ENCODE measurements at places on chromosomes 6 and 20.

DNA sequence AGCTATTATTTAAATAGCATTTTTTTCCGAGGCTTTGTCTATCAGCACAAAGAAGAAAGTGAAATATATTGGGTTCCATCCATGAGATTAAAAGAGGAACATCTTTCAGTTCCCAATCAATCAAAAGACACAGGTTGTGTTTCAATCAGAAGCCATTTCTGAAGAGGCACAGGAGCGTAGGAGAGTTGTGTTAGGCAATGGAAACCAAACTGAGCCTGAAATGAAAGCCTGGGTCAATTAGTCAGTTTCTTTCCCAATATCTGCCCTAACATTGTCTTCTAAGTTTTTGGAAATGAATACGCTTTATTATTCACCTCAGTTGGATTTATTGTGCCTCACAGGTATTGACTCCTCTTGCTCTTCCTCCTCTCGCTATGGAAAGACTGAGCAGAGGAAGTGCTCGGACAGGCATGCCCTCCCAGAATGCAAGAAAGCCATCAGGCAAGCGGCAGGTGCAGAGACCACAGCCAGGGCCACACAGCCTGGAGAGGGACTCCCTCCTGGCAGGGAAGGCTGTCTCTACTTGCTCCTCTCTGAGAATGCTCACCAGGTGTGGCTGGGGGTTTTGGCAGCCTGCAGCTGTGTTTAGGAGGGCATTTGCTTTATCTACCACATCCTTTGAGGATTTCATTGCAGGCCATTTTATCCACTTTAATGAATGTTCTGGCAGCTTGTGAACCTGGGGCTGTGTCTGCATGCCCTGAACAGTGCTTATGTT, 100.8 kb upstream of the NEDD9 start:
- no peak for DNase-seq
- no peak overlapping the region for H3K27ac ChIP-seq
- no peaks in the 10 kb centered on the region for H3K4me1 ChIP-seq
- no peaks in the 10 kb centered on the region for H3K27me3 ChIP-seq
- H3K4me3 ChIP-seq: no peak overlapping the region
- no peaks in the 10 kb centered on the region for H3K36me3 ChIP-seq

- no peak for DNase-seq
- no peak overlapping the region for H3K4me3 ChIP-seq
- H3K27me3 ChIP-seq: no peaks in the 10 kb centered on the region
- no peaks in the 10 kb centered on the region for H3K4me1 ChIP-seq
- H3K27ac ChIP-seq: no peak overlapping the region
These were observed 236.5 kb downstream of the GMPR start for GRCh38 chr6:16474772-16475493.

DNA sequence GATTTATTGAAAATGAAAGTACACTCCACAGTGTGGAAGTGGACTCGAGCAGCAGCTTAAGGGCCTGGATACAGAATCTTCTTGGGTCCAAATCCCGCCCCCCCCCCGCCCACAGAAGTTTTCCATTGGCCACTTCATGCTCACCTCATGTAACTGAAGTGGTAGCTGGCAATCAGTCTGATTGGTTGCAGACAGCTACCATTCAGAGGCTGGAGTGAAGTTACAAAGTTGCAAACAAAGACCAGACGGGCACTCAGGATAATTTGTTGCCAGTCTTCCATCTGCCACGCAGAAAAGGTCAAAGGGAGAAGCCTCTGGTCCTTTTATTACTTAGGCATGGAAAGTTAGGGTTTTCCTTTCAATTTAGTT, 25.8 kb upstream of the FABP7 start:
- H3K27ac ChIP-seq: no peak overlapping the region
- peaks cover 2% of the 10 kb centered on the region for H3K4me1 ChIP-seq
- DNase-seq: no peak
- H3K27me3 ChIP-seq: no peaks in the 10 kb centered on the region

- no peak for DNase-seq
- no peak overlapping the region for H3K4me3 ChIP-seq
- H3K27me3 ChIP-seq: no peaks in the 10 kb centered on the region
- no peak overlapping the region for H3K27ac ChIP-seq
- no peaks in the 10 kb centered on the region for H3K36me3 ChIP-seq
These were observed 111.5 kb downstream of the SLC16A10 start for GRCh38 chr6:111198841-111199240.

DNA sequence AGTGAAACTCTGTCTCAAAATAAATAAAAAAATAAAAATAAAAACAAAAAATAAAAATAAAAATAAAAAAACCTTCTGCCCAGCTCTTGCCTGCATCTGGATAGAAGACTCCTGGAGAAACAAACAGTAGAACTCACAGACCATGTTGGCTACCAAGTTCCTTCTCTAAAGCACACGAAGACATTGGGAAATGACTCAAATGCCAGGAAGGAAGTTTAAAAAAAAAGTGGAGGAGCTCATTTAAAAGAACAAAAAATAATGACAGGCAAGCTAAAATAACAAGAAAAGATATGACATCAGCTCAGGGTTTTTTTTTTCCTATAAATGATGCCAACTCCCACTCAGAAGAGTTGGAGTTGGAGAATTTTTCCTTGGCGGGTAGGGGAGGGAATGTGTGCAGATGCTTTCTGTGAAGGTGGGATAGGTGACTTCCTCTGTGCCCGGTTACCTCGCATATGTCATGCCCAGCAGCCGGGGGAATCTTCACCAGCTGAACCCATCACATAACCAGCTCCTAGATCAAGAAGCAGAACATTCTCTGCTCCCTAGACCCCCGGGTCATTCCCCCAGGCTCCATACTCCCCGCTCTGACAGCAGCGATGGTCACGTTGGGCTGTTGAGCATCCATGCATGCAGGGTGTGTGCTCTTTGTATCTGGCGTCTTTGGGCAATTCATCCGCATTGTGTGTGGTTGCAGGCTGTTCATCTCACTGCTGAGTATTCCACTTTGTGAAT, 17.3 kb upstream of the CD93 start:
- DNase-seq: no peak
- H3K4me1 ChIP-seq: peaks cover 25% of the 10 kb centered on the region
- H3K36me3 ChIP-seq: no peaks in the 10 kb centered on the region
- H3K27me3 ChIP-seq: no peaks in the 10 kb centered on the region
- no peak overlapping the region for H3K27ac ChIP-seq

GRCh38 chr20:492159-492558, 29.8 kb upstream of the TBC1D20 start:
- no peak overlapping the region for H3K4me3 ChIP-seq
- H3K27me3 ChIP-seq: no peaks in the 10 kb centered on the region
- H3K27ac ChIP-seq: no peak overlapping the region
- peaks cover 40% of the 10 kb centered on the region for H3K36me3 ChIP-seq

- no peaks in the 10 kb centered on the region for H3K27me3 ChIP-seq
- DNase-seq: no peak
- no peaks in the 10 kb centered on the region for H3K36me3 ChIP-seq
- H3K4me3 ChIP-seq: no peak overlapping the region
- no peak overlapping the region for H3K27ac ChIP-seq
These were observed 47.8 kb upstream of the NRSN1 start for GRCh38 chr6:24078200-24078599.

- DNase-seq: no peak
- no peak overlapping the region for H3K4me3 ChIP-seq
- peaks cover 75% of the 10 kb centered on the region for H3K27me3 ChIP-seq
- H3K27ac ChIP-seq: no peak overlapping the region
- no peaks in the 10 kb centered on the region for H3K4me1 ChIP-seq
These were observed 3.5 kb downstream of the DLGAP4 start for GRCh38 chr20:36309643-36310042.

DNA sequence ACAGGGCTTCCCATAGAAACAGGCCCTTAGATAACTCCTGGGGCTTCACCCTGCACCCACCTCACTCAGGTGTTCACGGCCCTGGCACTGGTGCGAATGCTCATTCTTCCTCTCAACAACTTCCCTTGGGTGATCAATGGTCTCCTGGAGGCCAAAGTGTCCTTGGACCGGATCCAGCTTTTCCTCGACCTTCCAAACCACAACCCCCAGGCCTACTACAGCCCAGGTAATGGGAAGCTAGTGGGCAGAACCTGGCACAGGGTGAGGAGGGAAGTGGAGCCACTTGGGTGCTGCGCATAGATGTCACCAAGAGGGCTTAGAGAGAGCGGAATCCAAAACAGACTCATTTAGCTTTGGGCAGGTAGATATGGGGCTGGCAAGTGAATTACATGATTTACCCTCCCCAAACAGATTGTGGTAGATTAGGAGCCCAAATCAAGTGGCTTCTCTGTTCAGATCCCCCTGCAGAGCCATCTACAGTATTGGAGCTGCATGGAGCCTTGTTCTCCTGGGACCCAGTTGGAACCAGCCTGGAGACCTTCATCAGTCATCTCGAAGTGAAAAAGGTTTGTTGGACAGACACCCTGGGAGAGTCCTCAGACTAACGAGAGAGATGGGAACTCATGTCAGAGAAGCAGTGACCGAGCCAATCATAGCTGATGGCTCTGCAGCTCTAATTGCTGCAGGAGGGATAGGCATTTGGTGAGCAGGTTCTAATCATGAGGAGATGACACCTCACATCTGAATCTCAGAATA, 8.5 kb downstream of the ABCC10 start:
- peaks cover 24% of the 10 kb centered on the region for H3K4me1 ChIP-seq
- H3K36me3 ChIP-seq: peaks cover 35% of the 10 kb centered on the region
- no peaks in the 10 kb centered on the region for H3K27me3 ChIP-seq

GRCh38 chr20:51562332-51563173, 20.0 kb upstream of the NFATC2 start:
- peaks cover 66% of the 10 kb centered on the region for H3K27me3 ChIP-seq
- no peak overlapping the region for H3K27ac ChIP-seq
- peak overlapping the region; percentile 15 for H3K4me3 ChIP-seq
- peaks cover 25% of the 10 kb centered on the region for H3K4me1 ChIP-seq
- no peak for DNase-seq
- no peaks in the 10 kb centered on the region for H3K36me3 ChIP-seq

DNA sequence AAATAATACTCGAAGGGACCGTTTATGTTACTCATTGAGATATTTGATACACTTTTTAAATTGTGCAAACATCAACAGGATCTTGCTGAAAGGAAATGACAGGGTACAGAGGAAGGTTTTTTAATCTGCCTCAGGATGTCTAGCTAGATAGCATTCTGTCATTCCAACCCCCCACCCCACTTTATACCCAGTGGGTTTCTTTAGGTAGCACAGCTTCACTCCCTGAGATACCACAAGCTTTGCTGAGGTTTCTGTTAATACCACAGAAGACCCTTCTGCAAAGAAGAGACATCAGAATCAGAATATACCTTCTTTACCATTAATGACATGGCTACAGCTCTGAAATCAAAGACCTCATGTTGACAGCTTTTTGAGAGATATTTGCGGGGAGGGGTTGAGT, 1.3 kb downstream of the PHACTR2 start:
- no peaks in the 10 kb centered on the region for H3K36me3 ChIP-seq
- H3K27me3 ChIP-seq: no peaks in the 10 kb centered on the region
- peak overlapping the region; percentile 93 for H3K4me3 ChIP-seq
- H3K4me1 ChIP-seq: peaks cover 34% of the 10 kb centered on the region
- no peak for DNase-seq

- H3K27ac ChIP-seq: no peak overlapping the region
- H3K27me3 ChIP-seq: no peaks in the 10 kb centered on the region
- no peak overlapping the region for H3K4me3 ChIP-seq
- H3K4me1 ChIP-seq: peaks cover 33% of the 10 kb centered on the region
- no peaks in the 10 kb centered on the region for H3K36me3 ChIP-seq
These were observed 200.9 kb downstream of the GJA10 start for GRCh38 chr6:90095145-90095544.

GRCh38 chr20:61186771-61187472, 65.1 kb upstream of the CDH4 start:
- no peak for DNase-seq
- H3K4me3 ChIP-seq: peak overlapping the region; percentile 29
- no peaks in the 10 kb centered on the region for H3K27me3 ChIP-seq
- no peaks in the 10 kb centered on the region for H3K36me3 ChIP-seq
- peaks cover 41% of the 10 kb centered on the region for H3K4me1 ChIP-seq

GRCh38 chr6:170404697-170405096, 98.1 kb downstream of the FAM120B start:
- H3K4me3 ChIP-seq: no peak overlapping the region
- H3K4me1 ChIP-seq: peaks cover 47% of the 10 kb centered on the region
- DNase-seq: no peak
- peak overlapping the region; percentile 96 for H3K27ac ChIP-seq
- H3K27me3 ChIP-seq: no peaks in the 10 kb centered on the region

GRCh38 chr6:54185885-54186284, 74.6 kb downstream of the MLIP start:
- no peaks in the 10 kb centered on the region for H3K4me1 ChIP-seq
- H3K27me3 ChIP-seq: no peaks in the 10 kb centered on the region
- DNase-seq: no peak
- H3K36me3 ChIP-seq: no peaks in the 10 kb centered on the region
- H3K27ac ChIP-seq: no peak overlapping the region

DNA sequence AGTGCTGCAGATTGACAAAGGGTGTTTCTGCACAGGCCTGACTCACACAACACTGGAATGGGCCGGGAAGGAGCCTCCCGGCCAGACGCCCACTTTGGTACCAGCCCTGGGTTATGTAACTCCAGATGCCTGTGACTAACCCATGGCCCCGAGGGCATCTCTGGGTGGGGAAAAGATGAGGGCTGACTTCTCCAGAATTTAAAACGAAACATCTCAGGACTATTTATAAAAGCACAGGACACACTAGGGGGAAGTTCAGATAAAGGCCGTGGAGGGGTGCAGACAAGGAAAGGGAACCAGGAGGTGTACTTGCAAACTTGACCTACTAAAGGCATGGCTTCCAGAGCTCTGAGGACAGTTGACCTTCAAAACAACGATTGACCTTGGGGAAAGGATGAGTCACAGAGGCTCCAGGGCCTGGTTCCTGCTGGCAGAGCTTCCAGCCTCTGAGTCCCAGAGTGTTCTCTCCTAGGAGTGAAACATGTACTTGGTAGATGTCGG, 196.9 kb downstream of the NFATC2 start:
- H3K27me3 ChIP-seq: no peaks in the 10 kb centered on the region
- peak overlapping the region; percentile 53 for H3K27ac ChIP-seq
- H3K4me3 ChIP-seq: no peak overlapping the region

GRCh38 chr6:54846243-54846856, at the start of gene FAM83B:
TSS of gene FAM83B (plus strand) at chr6:54846771. CDS start at chr6:54870247, 23,476 bp downstream.
- DNase-seq: peak; percentile 78
- H3K36me3 ChIP-seq: peaks cover 6% of the 10 kb centered on the region
- H3K27me3 ChIP-seq: no peaks in the 10 kb centered on the region
- H3K27ac ChIP-seq: peak within 1 kb of the TSS; percentile 99

DNA sequence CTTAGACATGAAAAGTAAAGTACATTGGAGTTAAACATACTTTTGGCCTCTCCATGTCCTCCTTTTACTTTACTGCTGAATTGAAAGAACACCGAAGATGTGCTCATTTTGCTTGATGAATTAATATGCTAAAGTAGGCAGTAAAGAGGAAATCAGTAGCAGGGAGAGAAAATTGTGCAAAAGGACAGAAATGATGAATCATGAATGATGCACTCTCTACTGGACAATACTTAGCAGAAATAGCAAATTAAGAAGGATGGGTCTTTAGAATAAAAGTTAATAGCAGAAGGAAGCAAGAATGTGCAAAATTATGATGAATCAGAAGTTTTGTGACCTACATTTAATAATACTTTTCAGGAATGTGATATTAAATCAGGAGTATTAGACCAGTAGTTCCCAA, 8.4 kb upstream of the SPINT3 start:
- H3K4me1 ChIP-seq: peaks cover 7% of the 10 kb centered on the region
- H3K27ac ChIP-seq: no peak overlapping the region
- no peak for DNase-seq
- no peaks in the 10 kb centered on the region for H3K27me3 ChIP-seq
- H3K4me3 ChIP-seq: no peak overlapping the region

Data from keratinocyte (primary cell).